Osteoblast (primary cell): ENCODE measurements at places on chromosomes 2 and 18. TPM values are rescaled to one million over a fixed set of nuclear protein-coding genes. Genes with fewer than 3 reads are reported as not detected.

C2orf66 gene
- total RNA-seq = under 0.01 and 0.36 TPM in 2 replicates

NTSR2 gene
- total RNA-seq = not detected in 2 replicates

DNA sequence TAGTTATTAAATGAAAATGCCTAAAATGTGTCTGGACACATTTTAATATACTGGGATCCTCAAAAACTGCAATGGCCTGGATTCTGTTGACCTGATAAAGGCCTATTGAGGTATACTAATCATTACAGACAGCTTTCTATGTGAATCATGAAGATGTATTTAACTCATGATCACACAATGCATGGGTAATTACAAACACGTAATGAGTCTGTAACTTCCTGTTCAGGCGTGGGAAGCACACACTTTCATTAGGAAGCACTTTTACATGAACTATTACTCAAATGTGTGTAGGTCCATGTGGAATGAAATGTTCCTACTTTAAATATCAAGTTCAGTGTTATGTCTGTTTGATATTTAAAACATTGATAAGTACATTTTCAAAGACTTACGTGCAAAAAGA, 108.7 kb downstream of the NCKAP5 start:
- no peak for DNase-seq

DNA sequence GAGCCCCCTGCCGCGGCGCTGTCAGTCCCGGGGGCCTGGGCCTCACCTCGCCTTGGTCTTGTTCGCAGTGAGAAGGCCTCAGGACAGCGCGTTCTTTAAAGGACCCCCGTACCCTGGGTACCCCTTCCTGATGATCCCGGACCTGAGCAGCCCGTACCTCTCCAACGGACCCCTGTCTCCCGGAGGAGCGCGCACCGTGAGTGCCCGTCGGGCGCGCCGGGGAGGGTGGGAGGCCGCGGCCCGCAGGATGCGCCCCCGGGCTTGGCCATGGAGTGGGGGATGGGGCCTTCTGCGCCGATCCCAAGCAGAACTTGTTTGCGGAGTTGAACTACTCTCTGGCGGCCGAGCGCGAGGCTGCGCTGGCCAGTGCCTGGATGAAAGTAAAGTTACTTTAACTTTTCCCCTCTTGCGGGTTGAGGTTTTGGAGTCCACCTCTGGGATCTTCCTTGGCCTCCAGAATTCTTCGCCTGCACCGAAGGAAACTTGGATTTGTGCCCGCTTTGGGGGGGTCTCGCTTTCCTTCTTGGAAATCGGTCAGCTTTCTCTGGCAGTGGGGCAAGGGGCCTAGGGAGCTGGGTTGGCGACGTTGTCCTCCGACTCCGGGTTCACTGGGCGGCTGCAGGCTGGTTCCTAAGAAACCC, 1.2 kb downstream of the TCF7L1 start:
- DNase-seq = peak; percentile 93

CMPK2 gene
- 2.1 and 2.2 TPM in 2 replicates for total RNA-seq

CGREF1 gene
- total RNA-seq = 6.8 and 14.5 TPM in 2 replicates

IL37 gene
- total RNA-seq = not detected in 2 replicates

- no peak for DNase-seq
These were observed 179.7 kb downstream of the MREG start for GRCh38 chr2:215833531-215834162.

DNA sequence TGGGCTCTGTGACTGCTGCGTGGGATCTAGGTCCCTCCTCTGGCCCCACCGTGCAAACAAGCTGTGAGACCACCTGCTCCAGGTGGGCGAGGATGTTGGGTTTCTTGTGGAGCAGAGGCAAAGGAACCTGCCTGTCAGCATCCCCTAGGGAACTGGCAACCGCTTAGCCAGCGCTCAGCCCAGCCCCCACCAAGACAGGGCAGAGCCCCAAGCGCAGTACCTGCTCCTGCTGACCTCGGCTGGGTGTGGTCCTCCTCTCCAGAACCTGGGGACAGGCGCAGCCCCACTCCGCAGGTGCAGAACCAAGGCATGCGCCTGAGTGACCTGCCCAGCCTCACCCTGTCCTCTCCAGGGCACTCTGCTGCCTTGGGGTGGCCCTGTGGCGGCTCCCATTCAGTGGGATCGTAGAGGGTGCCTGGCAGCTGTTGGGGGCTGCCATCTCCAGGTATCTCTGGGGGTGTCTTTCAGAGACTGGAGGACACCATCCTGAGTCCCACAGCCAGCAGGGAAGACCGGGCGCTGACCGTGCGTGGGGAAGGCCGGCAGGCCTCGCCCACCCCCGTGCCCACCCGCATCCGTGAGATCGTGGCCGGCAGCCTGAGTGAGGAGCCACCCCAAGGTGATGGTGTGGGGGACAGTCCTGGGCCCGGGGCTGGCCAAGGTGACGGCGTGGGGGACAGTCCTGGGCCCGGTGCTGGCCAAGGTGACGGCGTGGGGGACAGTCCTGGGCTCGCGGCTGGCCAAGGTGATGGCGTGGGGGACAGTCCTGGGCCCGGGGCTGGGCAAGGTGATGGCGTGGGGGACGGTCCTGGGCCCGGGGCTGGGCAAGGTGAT, 12.3 kb downstream of the CROCC2 start:
- peak; percentile 88 for DNase-seq

GRCh38 chr18:58102018-58102417, 58.0 kb downstream of the NEDD4L start:
- no peak for DNase-seq

DNA sequence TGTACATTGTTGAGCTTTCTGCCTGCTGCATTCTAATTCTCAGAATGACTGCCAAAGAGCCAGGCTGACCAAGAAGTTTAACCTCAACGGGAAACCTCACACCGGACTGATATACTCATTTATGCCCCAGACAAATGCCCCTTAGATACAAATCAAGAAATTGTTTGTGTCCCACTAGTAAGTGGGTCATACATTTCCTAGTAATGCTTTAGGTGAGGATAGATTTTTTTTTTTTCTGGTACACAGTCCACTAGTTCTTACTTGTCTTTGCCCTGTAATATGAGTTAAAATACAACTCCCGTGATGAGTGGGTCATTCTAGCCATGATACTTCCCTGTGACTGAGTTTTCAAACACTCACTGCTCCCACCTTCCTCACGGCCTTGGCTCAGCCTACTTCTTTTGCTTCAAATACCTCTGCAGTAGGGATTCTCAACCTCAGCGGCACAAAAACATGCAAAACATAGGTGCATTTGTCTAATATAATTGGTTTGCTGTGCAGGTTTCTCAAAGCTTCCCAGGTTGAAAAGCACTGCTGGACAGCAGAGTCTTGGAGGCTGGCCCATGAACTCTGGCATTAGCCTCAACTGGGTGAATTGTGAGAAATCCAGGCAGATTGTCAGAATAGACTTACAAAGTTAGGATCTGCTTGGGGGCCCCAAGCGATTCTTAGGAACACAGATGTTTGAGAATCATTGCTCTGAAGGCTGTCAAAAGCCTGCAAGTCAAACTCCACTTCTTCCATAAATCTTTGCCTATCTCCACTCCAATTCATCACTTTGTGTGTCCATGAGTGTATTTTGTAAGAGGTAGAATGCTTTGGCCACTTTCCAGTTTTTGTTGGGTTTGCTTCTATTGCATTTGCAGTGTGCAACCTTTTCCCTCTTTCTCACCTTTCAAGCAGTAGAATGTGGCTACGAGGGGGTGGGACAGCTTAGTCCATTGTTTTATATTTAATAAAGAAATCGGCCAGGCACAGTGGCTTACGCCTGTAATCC, 35.5 kb downstream of the TGIF1 start:
- DNase-seq = no peak

- DNase-seq = peak; percentile 70
These were observed 93.6 kb downstream of the ZFP36L2 start for GRCh38 chr2:43132683-43133301.

DNA sequence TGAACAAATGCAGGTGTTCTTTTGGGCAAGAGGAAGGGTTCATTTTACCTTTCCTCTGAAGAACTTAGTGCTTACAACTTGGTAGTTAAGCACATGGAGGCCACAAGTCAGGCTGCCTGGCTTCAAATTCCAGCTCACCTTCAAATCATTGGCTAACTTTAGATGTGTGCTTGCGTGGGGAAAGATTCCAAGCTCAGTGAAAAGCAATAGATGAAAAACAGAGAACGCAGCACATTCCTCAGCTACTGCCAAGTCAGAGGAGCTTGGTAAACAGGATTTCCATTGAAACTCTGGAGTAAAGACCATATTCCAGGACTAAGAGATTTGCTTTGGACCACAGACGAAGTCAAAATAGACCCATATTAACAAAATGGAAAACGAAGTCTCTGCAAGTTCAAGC, 96.3 kb upstream of the ASB18 start:
- no peak for DNase-seq

- DNase-seq = no peak
These were observed 232.8 kb downstream of the DYM start for GRCh38 chr18:49227441-49228165.

CFAP210 gene
- total RNA-seq = under 0.01 and 0.36 TPM in 2 replicates

- DNase-seq = no peak
These were observed 66.5 kb downstream of the LNPK start for GRCh38 chr2:175935289-175936181.

DNA sequence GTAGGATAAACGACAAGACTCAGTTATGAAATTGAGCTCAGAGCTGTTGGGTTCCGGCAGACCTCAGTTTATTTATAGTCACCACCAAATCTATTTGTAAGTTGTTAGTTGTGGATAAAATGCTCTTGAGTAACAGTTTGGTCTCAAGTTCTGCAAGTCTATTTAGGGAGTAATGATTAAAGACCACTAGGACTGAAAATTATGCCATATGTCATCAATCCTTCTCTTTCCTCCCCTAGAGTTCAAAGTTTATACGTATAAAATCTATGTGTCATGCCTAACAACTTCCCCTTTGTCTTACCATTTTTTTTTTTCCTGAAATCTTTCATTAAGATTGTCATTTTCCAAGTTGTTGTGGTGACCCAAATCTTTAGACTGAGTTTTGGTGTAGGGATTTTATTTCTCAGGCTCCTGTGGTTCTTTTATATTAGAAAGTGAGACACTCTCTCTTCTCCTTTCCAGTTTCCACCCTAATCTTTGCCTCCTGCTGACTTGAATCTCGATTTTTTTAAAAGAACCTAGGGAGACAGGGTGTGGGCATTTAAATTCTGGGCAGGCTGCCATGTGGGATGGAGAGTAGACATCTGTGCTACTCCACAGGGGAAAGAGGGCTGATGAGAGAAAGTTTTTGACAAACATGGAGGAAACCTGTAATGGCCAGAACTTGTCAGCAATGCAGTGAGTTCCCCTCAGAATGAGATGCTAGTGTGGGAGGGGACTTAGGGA, 51.0 kb downstream of the LAMA3 start:
- DNase-seq = no peak

DNA sequence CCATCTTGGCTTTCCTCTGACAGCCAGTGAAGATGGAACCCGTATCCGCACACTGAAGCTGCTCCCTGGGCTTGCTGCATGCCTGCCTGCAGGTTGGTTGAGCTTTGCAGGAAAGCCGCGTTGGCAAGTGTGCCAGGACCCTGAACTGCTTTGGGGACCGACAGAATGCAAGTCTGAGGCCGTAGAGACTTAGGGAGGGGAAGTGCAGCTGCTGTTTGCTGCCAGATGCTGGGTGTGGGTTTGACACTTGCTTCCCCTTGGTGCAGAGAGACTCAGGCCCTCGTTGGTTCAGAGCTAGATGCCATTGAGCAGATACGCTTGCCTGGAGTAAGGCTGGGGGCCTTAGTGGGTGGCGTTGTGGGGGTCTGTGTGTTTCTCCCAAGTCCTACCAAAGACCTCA, 13.1 kb upstream of the PHLPP1 start:
- no peak for DNase-seq

DNA sequence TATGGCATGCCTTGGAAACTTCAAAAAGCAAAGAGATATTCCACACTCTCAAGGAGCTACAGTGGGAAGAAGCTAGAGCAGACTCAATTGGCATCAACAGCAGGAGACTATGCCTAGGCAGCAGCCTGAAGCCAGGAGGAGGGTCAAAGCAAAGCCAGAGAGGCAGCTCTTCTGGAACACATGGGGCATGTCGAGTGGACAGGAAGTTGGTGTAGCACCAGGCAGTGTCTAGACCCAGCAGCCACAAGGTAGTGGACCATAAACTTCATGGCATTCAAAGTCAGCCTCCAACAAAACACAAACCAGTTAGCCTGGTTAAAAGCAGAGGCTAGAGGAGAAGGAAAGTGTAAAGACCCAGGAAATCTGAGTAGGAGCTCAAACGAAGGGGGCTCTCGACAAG, 311.2 kb upstream of the PKDCC start:
- DNase-seq = no peak

TBR1 gene
- under 0.01 TPM in 1 of 2 replicates, not detected in the other for total RNA-seq

C2orf72 gene
- not detected in 2 replicates for total RNA-seq

IL18R1 gene
- 4.0 and 4.7 TPM in 2 replicates for total RNA-seq

CCDC178 gene
- total RNA-seq = not detected in 2 replicates

DNA sequence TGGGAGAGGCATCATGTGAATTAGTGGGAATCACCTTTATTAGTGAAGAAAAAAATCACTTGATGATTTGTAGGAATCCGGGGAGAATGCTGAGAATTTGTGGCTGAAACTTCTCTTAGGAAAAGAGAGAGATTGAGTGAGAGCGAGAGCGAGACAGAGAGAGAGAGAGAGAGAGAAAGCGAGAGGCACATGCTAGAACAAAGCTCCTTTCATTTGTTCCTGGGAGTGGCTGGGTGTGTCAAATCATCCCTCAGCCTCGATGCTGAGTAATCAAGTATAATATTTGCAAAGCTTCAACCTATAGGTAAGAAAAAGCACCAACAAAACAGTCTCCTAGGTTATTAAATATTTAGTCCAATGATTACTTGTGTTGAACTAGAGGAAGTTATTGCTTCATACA, 4.4 kb upstream of the SERPINB5 start:
- DNase-seq = no peak

UGT1A7 gene
- total RNA-seq = not detected in 2 replicates

DNA sequence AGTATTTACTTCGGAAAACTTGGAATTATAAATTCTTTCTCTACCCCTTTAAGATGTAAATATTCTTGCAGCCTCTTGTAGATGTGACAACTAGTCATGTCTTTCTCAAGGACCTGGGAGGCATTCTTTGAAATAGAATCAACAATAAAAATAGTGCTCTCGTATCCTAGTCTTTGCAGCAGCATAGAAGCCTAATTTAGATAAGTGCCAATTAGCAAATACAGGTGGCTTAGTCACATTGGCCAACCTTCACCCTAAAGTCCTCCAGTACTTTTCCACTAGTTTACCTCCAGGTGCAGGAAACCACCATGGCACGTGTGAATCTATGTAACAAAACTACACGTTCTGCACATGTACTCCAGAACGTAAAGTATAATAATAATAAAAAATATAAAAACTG, 3.5 kb upstream of the ZSWIM2 start:
- DNase-seq = no peak
